ENCODE measurements at places on chromosomes 3 and 15. TPM values are rescaled to one million over a fixed set of nuclear protein-coding genes. Genes with fewer than 3 reads are reported as not detected.
A peak's percentile ranks its signal among the peaks of the same experiment; 100 is the strongest.

GRCh38 chr3:18307529-18307928 lies 117.6 kb downstream of the SATB1 start:
- DNase-seq, result no peak
- H3K4me3 ChIP-seq, result no peak overlapping the region
- H3K27ac ChIP-seq, result no peak overlapping the region

DNA sequence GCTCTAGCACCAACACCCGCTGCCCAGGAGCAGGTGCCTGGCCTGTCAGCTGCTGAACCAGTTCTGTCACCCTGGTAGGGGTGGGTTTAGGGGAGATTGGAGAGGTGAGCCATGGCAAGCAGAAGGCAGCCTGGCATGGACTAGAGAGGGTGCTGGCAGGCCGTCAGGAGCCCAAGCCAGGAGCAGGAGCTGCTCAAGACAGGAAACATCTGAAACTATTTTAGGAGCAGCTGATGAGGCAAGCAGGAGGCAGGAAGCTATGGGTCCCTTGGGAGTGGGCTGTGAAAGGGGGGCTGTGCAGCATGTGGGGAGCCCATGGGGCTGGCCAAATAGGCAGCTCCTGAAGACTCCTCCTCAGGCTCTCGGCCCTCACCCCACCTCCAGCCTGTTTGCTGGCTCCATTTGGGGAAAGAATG lies 2.3 kb downstream of the INKA1 start:
- DNase-seq, result peak; percentile 89
- peaks cover 32% of the 10 kb centered on the region for H3K4me1 ChIP-seq
- H3K27me3 ChIP-seq, result no peaks in the 10 kb centered on the region
- no peaks in the 10 kb centered on the region for H3K36me3 ChIP-seq
- H3K4me3 ChIP-seq, result no peak overlapping the region

DNA sequence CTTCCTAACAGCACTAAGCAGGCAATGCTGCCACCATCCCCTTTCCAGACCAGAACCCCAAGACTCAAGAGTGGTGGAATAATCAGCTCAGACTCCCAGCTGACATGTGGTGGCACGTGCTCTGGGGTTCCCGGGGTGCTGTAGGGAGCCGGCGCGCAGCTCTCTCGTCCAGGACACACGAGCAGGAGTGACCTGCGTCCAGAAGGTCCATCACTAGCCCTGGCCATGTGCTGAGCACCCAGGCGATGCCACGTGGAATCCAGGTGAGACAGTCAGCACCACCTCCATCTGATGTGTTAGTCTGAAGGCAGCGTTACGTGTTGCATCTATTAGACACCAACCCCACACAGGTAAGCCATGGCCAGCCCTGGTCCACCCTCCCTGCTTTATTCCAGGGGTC lies 78.2 kb downstream of the VGLL4 start:
- H3K27me3 ChIP-seq, result no peaks in the 10 kb centered on the region
- H3K36me3 ChIP-seq, result no peaks in the 10 kb centered on the region
- H3K27ac ChIP-seq, result no peak overlapping the region
- H3K4me1 ChIP-seq, result peaks cover 12% of the 10 kb centered on the region
- DNase-seq, result no peak

DNA sequence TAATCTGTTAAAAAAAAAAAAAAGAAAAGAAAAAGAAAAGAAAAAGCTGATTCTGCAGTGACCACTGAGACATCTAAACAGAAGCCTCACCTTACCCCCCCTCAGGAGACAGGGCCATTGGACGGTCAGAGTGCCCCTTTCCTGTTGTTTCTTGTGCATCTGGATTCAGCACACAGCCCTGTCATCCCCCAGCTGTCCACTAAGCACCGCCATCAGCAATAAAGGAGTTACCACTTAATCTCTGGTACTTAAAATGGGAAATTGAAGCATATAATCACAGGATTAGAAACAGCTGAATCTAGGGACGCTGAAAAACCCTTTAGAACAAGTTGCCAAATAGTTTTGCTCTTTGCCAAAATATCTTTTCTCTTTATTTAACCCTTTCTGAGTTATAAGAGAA lies 62.5 kb downstream of the TRIM69 start:
- H3K27ac ChIP-seq, result no peak overlapping the region
- H3K4me1 ChIP-seq, result no peaks in the 10 kb centered on the region
- H3K36me3 ChIP-seq, result no peaks in the 10 kb centered on the region
- H3K4me3 ChIP-seq, result no peak overlapping the region
- H3K27me3 ChIP-seq, result no peaks in the 10 kb centered on the region
- no peak for DNase-seq

- H3K27me3 ChIP-seq, result no peaks in the 10 kb centered on the region
- H3K27ac ChIP-seq, result no peak overlapping the region
- DNase-seq, result no peak
- H3K4me3 ChIP-seq, result no peak overlapping the region
- H3K4me1 ChIP-seq, result no peaks in the 10 kb centered on the region
- no peaks in the 10 kb centered on the region for H3K36me3 ChIP-seq
Measured at GRCh38 chr15:91151781-91152563, 51.9 kb downstream of the SV2B start.

- H3K36me3 ChIP-seq, result no peaks in the 10 kb centered on the region
- H3K4me3 ChIP-seq, result no peak overlapping the region
- no peaks in the 10 kb centered on the region for H3K27me3 ChIP-seq
- no peak for DNase-seq
- H3K27ac ChIP-seq, result no peak overlapping the region
Measured at GRCh38 chr3:45479621-45480035, 91.3 kb downstream of the LARS2 start.

The MYRIP gene
- 8.2 TPM for total RNA-seq

The ZNF860 gene
- 0.26 TPM for total RNA-seq

The MESP2 gene
- total RNA-seq, result not detected

The PRTG gene
- total RNA-seq, result 26.1 TPM

The ALDH1A2 gene
- 96.8 TPM for total RNA-seq

Data from uterus (tissue), 4 donors.